ENCODE measurements at places on chromosomes 1 and 21.

DNA sequence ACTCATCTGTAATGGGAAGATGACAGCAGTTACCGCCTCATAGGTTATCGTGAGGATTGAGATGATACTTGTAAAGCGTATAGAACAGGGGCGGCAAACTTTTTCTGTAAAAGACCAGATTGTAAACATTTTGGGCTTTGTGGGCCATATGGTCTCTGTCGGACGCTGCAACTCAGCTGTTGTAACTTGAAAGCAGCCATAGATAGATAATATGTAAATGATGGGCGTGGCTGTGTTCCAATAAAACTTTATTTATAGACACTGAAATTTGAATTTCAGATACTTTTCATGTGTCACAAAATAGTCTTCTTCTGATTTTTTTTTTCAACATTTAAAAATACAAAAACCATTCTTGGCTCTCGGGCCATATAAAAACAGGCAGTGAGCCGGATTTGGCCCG, 15.8 kb downstream of the ACTL8 start:
- no peak for DNase-seq

- DNase-seq: no peak
Observed at GRCh38 chr1:235841938-235842545, 24.7 kb downstream of the LYST start.

DNA sequence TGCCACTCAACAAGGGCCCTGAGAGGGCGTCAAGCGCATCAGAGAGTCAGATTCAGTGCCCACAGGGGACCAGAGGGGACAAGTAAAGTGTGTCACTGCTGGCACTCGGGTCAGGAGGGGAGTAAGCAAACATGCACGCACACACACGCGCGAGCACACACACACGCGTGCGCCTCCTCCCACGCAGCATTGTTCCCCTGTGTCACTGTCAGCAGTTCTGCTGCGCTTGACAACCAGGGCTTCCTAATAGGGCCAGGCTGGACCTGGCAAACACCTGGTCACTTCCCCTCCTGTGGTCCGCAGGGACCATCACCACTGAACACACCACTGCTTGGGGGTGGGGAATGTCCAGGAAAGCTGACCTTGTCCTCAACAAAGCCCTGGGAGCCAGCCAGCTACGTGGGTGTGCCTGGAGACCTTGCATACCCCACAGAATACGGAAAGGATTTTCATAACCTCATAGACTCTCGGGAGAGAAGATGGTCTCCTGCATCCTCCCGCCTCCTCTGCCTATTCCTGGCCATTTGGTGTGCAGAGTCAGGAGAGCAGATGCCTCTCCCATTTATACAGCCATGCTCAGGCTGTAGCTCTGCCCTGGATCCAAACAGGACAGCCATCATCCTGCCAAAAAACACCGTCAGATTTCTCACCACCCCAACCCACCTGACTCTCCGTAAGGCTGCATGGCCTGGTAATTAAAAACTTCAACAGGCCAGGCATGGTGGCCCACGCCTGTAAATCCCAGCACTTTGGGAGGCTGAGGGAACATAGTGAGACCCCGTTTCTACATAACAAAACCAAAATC, 73.2 kb downstream of the SSBP3 start:
- DNase-seq: no peak

DNA sequence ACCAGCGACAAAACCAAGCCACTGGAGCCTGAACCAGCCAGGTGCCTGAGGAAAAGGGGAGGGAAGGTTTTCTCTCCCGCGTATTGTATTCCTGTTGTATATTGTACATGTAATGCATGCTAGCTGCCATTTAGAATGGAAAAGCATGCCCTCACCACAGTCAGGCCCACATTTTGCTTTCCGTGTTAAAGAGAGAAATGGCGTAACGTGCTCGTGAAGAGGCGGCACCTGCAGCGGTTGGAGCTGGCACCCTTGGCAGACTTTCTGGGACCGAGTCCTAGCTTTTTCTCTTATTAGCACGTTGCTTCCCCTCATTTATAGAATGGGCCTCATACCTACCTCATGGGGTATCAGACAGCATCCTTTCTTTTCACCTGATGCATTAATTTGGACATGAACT, 135.3 kb upstream of the IRF2BP2 start:
- DNase-seq: no peak

DNA sequence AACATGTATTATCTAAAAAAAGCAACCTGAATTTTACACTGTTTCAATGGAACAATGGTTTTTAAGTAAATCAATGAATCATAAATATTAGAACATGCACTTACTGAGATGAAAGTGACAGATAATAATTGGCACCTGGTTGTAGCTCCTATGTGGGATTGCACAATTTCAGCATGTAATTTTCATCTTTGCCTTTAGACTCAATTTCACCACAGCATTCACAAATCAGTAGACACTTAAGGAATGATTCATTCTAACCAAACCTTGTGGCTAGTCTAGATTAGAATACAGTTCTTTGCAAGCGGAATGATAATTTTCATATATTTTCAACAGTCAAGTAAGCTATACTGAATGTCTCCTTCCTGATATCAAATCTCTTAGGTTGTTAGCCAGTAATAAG, 853.4 kb downstream of the KCNT2 start:
- DNase-seq: no peak

All from hematopoietic multipotent progenitor cell (in vitro differentiated cells).